Stimulated activated CD4-positive, alpha-beta T cell treated with anti-CD3 and anti-CD28 coated beads, Interleukin-15, amount 100 ng/mL, for 1 hour (primary cell): ENCODE measurements at places on chromosomes 6 and 20.

DNA sequence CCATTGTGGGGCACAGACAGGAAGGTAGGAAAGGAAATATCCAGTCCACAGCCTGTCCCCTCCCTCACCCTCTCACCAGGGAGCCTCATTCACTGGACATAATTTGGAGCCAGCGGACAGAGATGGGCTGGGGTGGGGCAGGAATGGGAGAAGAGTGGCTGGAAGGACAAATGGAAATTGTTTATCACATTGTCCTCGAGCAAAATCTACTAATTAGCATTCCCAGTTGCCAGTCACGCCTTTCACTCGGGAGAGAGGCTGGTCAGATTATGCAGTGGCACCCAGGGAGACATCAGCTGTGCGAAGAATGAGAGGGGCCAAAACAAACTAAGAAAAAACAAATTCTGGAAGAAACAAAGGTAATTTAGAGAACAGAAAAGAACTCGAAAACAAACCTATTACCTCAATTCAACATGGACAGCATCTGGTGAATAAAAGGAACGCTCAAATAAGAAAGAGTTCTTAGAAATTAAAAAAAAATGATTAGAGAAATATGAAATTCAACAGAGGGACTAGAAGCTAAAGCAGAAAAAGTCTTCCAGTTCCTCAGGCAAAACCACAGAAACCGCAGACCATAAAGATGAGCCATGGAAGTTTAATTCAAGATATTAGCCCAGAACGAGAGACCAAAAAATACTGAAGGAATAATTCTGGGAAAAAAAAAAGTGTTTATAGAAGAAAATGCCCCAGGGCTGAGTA, 108.5 kb upstream of the RALGAPA2 start:
- no peak for DNase-seq

DNA sequence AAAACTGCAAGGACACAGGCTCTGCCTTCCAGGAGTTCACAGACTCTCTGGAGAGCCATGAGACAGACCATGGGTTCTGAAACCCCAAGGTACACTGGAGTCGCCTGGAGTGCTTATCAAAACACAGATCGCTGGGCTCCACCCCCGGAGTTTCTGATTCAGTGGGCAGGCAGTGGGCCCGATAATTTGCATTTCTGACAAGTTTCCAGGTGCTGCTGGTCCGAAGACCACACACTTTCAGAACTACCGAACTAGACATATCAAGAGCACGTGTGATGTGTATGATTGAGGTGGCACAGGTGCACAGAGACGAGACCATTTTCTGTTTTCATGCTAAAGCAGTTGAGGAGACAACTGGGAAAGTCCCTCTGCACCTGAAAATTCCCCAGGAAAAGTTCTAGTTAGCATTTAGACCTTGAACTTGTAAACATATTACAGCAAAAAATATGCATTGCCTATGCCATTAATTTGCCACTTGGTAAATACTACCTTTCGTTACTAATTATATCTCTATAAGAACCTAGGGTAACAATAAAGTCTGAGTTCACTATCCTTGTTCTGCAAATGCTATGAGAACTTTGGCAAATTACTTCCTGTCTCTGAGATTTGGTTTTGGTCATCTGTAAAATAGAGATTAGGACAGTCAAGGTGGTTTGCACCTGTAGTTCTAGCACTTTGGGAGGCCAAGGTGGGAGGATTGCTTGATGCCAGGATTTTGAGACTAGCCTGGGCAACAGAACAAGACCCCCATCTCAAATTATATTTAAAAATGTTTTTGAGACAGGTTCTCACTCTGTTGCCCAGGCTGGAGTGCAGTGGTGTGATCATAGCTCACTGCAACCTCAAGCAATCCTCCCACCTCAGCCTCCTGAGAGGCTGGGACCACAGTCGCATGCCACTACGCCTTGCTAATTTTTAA, 14.3 kb upstream of the PIM1 start:
- DNase-seq, result no peak

DNA sequence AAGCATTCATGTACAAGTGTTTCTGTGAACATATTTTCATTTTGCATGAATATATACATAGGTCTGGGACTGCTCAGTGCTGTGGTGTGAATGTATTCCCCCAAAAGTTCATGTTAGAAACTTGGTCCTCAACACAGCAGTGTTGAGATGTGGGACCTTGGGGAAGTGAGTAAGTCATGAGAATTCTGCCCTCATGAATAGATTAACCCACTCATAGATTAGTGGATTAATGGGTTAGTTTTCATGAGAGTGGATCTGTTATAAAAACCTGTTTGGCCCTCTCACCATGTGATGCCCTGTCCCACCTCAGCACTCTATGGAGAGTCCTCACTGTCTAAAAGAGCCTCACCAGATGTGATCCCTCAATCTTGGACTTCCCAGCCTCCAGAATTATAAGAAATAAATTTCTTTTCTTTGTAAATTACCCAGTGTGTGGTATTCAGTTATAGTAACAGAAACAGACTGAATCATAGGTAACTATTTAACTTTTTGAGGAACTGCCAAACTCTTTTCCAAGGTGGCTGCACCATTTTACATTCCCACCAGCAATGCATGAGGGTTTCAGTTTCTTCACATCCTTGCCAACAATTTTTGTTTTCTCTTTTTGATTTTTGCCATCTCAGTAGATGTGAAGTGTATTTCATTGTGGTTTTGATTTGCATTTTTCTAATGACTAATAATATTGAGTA, 45.3 kb downstream of the QRSL1 start:
- no peak for DNase-seq

DNA sequence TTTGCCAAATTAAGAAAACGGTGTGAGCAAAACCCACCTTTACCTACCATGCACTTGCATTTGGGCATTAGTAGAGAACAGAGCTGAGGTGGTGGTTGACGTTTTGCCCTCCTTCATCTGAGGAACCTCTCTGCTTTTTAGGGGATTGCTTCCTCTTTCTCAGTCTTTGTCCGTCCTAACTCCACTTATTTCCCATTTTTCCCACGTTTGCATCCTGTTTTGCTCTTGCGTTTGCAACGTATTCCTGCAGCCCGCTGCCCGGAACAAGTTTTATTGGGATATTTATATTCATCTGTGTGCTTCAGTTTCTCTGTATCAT, 374 bp upstream of the SERINC1 start:
- DNase-seq, result no peak

GRCh38 chr6:72579865-72580264, 42.0 kb upstream of the KCNQ5 start:
- DNase-seq, result no peak

DNA sequence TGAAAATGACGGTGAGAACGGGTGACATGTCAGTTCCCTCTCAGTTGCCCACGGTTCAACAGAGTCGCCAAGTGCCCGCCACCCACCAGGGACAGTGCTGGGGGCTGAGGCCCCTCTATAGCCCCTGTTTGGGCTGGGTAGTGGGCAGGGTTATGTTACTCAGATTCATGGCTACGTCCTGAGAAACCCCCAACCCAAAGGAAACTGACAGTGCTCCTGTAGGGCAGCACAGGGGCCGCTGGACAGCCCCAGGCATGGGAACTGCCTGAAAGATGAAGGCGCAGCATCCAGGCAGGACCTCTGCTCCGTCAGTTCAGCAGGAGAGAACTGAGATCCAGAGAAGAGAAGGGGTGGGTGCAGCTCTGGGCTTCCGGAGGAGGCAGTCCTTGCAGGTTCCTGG, 118.9 kb upstream of the PMEPA1 start:
- DNase-seq, result no peak

DNA sequence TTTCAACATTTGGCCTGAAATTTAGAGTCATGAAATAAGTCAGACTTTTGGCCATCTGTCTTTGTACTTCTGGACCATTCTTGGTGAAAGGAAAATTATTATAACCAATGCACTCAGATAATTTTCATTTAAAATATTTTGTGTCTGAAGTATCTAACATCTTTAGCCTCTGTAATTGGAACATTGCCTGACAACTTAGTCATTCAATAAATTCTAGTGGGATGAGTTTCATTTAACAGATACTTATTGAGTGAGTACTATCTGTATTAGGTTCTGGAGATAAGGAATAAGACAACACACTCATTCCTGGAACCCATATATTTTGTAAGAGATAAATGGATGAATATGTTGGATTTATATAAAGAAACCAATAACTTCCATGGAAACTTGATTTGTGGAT, 536.0 kb downstream of the BCKDHB start:
- DNase-seq, result no peak

GRCh38 chr6:147547369-147547902, 38.9 kb downstream of the SAMD5 start:
- no peak for DNase-seq

GRCh38 chr6:139960671-139961070, 586.2 kb upstream of the CITED2 start:
- no peak for DNase-seq

DNA sequence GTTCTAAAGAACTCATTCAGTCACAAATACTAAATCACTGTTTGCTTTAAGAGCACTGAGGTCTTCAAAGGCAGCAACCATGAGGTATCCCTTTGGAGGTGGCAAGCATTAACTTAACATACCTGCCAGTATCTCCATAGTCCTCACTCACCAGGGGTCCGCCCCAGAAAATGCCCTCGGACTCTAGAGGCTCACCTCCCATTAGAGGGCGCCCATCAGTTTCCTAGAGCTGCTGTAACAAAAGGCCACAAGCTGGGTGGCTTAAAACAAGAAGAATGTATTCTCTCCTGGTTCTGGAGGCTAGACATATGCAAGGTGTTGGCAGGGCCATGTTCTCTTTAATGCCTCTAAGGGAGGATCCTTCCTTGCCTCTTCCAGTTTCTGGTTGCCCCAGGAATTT, 12.0 kb upstream of the RNGTT start:
- DNase-seq, result no peak

GRCh38 chr6:35038076-35038475, 103.1 kb downstream of the TCP11 start:
- DNase-seq, result no peak

DNA sequence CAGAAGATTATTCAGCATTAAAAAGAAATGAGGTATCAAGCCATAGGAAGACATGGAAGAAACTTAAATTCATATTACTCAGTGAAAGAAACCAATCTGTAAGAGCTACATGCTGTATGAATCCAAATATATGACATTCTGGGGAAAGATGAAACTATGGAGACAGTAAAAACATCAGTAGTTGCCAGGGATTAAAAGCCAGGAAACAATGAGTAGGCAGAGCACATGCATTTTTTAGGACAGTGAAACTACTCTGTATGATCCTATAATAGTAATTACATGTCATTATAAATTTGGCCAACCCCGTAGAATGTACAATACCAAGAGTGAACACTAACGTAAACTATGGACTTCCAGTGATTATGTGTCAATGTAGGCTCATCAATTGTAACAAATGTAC, 92.8 kb upstream of the RNF217 start:
- DNase-seq, result no peak

- no peak for DNase-seq
Measured at GRCh38 chr20:44455126-44455525, 20.5 kb upstream of the TTPAL start.

DNA sequence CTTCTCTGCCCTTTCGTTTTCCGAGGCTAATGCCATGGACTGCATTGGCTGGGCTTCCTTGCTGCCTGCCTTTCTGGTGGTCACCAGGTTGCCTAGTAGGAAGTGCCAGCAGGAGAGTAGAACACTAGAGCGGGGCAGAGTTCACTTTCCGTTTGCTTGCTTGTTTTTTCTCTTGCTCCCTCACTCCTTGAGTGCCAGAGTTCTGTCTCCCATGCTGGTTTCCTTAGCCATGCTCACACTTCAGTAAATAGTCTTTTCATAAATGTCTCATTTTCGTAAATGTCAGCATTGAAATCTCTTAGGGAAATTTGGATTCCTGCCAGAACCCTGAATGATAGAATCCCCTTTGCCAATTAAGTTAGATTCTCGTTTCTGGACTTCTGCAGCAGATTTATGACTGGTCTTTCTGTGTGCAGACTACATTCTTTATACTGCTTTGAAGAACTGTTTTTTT, 63.9 kb downstream of the FAM83B start:
- DNase-seq, result no peak

DNA sequence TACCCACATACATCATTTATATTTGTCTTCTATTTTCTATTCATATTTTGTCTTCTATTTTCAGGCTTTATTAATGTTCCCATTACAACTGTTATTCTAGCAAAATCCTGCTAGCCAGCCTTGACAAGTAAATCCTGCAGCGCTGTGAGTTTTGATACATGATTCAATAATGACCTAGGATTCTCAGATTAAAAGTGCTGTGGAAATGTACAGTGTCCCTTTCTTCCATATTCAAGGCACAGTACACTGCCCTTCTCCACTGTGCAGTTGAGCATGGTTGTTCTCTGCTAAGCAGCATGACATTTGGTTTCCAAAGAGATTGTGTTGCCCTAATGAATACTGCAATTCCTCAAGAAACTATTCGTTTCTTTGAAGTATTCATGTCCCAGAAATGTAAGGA, 5.8 kb upstream of the HEY2 start:
- DNase-seq, result no peak

GRCh38 chr20:11698124-11698523, 219.6 kb upstream of the BTBD3 start:
- DNase-seq, result no peak

- DNase-seq, result no peak
Measured at GRCh38 chr6:32327103-32327502, 44.6 kb downstream of the TSBP1 start.

GRCh38 chr6:29011276-29011734, 6.2 kb upstream of the ZNF311 start:
- DNase-seq, result no peak

DNA sequence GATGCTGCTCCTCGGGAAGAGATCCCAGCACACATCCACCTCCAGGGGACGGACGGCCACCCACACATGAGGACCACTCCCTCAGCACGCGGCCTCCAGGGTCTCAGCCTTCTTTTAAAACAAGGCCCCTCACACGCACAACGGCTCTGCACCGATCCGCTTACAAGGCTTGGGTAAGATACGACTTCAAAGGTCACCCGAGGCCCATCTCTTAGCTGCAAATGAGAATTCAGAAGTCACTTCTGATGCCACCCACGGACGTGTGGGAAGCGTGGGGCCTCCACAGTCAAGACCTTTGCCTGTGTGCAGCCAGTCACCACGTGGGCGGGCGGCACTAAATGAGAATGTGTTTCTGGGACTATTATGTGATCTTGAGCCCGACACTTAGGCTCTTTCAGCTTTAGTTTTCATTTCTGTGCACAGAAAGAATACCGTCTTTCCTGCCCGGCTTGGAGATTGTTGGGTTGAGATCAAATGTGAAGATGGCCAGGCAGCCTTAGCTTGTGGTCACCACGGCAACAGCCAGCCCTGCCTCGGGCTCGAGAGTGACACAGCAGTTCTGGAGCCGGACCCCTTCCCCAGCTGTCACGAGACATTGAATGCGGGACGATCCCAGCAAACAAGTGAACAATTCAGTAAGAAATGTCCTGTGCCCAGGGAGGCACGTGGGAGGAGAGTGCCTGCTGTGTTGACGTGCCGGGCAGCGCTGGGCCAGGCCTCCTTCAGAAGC, 91.6 kb downstream of the RAMACL start:
- peak; percentile 31 for DNase-seq

- DNase-seq, result no peak
Measured at GRCh38 chr6:81938014-81938856, 185.8 kb upstream of the TENT5A start.

DNA sequence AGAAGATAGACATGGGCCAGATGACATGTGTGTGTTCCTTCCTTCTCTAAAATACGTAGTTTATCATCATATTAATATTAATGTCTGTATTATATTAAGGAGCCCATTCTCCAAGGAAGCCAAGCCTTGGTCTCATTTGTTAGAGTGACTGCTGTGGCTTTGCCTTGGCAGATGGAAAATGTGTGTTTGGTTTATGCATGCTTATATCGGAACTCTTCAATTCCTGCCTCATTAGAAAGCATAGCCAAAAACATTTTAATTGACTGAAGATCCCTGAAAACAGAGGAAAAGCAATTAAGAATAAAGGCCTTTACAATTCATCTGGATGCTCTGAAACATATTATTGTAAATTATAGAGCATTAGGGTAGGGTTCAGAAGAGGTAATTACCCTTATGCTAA, 106.4 kb downstream of the COL9A1 start:
- DNase-seq, result no peak

- no peak for DNase-seq
Measured at GRCh38 chr20:59850018-59850641, 83.3 kb downstream of the SYCP2 start.
